ENCODE measurements at places on chromosomes 6 and 20.

DNA sequence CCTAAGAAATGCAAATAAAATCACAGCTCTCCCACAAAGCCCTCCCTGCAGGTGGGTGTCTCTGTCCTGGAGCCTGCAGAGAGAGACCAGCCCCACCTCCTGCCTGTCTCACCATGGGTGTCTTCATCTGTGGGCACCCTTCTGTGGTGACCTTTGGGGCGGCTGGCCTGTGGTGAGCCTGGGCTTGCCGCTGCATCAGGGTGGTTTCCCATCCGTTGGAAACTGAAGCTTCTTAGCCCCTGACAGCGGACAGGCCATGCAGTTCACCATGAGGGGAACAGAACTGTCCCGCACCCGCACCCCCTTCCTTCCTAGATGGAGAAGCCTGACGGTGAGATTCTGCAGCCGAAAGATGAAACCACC, 42.3 kb upstream of the FRMD1 start:
- no peak for DNase-seq

GRCh38 chr6:7758456-7758855, 32.6 kb downstream of the BMP6 start:
- DNase-seq, result no peak

- DNase-seq, result no peak
These were observed 214.0 kb upstream of the EXOC2 start for GRCh38 chr6:906920-907319.

DNA sequence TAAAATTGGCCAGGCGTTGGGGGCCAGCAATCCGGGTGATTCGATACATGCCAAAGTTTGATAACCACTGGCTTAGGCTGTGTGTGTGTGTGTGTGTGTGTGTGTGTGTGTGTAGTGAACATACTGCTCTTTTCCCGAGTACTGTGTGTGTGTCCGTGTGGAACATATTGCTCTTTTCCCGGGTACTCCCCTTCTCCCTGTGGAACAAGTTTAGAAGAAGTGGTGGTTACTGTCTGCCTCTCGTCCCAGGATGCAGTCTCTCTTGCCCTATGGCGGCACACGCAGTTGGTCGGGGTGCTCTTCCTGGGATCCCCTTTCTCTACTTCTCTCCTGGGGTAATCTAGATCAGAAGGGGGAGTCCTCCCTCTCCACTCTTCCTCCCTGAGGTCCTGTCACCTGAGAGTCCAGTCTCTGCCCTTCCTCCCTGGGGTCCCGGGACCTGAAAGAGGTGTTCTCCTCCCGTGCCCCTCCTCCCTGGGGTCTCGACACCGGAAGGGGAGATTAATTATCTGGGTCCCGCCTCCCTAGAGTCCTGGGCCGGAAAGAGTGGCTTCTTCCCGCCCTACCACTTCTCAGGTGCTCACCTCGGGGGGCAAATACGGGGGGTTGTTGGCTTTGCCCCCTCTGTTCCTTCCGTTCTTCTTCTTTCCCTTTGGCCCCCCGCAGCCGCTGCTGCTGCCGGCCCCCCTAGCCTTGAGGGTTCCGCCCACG, 516 bp downstream of the GTPBP2 start:
- no peak for DNase-seq

DNA sequence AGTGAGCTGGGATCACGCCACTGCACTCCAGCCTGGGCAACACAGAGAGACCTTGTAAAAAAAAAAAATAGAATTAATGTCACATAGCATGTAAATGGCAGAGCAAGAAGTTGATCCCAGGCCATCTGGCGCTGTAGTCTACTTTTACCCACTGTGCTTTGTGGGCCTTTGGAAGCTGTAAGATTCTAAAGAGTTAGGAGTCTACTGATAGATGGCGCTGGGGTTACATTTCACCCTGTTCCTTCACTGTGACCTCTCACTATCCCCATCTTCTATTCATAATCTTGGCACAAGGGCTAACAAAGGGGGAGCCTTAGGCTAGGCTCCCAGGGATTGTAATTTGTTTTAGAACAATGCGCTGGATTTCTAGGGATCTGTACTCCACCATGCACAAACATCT, 24.4 kb downstream of the SIRPD start:
- no peak for DNase-seq

DNA sequence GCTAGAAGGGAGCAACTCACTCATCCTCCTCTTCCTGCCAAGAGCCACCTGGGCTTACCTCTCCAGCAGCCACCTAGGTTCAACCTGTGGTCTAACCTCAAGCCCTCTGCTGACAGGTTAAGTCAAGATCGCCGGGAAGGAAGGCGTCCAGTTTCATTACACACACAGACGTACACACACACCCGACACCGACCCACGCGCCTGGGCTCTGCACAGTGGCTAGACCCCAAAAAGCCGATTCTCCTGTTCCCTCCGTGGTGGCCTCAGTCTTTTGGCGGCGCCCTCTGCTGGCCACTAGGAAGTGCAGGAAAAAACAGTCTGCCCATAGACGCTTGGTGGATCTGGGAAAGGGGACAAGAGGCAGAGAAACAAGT, 52.8 kb downstream of the MRPL14 start:
- peak; percentile 10 for DNase-seq

DNA sequence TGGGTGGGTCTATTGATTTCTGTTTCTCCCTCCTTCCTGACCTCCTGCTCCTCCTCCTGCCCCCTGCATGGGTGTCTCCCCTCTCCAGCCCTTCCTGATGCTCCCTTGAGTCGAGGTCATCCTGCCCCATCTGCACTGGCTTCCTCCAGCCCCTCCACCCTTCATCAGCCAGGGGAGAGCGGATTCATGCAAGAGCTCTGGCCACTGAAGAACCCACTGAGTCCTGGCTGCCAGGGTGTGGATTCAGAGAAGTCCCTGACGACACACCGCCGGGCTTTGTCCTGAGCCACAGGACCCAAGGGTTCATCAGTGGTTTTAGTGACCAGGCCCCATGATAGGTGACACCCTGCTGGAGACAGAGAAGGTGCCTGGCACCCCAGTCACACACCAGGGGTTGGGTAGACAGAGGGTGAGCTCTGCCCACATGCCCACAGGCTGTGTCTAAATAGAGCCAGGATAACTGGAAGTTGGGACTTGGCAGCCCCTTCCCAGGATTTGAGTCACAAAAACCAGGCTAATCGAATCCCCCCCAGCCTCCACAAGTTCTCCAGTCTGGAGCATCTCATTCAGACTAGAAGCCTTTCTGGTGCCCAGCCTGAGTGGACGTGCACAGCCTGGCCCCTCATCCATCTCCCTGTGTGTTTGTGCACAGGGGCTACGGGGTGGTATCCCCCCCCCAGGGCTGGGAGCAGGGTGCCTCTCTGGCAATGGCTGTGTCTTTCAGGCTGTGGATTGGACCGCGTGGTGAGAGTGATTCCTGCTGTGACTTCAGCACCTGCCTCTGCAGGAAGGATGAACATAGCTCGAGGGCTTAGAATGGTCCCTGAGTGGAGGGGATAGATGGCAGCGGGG, 1.2 kb downstream of the GFRA4 start:
- DNase-seq, result no peak

- DNase-seq, result no peak
These were observed 655 bp upstream of the NDUFAF4 start for GRCh38 chr6:96898241-96898851.

Data from activated CD8-positive, alpha-beta memory T cell treated with anti-CD3 and anti-CD28 coated beads for 4 hours (primary cell).